Activated naive CD4-positive, alpha-beta T cell treated with anti-CD3 and anti-CD28 coated beads, Interleukin-2, amount 50 U/mL, for 16 hours (primary cell): ENCODE measurements at places on chromosomes 1 and 21.

DNA sequence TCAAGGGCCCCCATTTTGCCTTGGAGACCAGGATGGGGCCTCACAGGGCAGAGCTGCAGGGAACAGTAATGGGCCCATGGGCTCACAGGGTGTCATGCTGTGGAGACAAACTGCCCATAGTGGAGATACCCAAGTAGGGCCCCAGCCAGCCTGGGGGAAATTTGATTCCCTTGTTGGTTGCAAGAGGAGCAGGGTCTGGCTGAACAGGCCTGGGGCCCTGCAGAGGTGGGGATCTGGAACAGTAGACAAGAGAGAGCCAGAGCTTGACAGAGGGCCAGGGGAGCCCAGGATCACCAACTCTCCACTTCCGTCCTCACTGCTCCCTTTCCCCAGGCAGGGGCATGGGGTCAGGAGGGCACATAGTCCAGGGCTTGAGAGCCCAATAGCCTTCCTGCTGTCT, 8.7 kb downstream of the S100B start:
- DNase-seq = no peak

GRCh38 chr1:169108863-169109560, 2.5 kb downstream of the ATP1B1 start:
- DNase-seq = no peak

GRCh38 chr1:53755874-53756273, 16.9 kb upstream of the GLIS1 start:
- DNase-seq = no peak

DNA sequence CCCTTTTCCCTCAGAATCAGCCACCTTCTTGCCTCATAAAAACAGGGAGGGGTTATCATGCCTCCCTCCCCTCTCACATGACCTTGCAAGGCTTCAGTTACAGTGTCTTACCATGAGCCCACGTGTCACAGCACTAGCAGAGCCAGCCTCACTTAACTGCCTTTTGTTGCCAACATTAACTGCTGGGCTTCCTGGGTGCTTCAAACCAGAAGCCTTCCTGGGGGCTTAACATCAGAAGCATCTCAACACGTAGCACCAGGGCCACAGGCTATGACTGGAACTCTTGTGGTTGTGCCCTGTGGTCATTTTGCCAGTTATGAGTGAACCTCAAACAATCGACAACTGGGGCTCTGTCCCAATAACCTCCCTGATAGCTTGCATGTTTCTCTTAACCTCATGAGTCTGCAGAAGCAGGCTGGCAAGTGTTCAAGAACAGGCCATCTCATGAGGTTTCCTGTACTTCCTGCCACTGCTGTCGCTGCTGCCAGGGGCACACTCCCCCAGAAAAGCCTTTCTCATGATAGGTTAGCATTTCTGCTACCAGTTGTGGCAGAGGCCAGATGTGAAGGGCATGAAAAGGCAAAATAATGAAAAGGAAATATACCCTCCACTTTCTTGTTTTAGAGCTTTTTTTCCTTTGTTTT, 132.2 kb downstream of the GLUL start:
- peak; percentile 19 for DNase-seq

DNA sequence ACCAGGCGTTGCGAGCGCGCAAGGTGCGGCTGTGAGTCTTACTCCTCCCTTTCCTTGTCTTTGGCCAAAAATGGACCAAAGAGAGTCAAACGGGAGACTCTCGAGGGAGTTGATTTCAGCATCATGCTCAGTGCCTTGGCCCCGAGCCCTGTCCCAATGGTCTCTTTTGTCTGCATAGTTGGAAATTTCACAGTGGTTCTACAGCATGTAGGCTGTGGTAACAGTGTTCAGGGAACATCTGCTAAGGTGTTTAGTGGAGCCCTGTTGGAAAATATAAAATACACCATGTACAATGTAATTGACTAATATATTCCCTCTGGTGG, 2.7 kb downstream of the CACNA1E start:
- no peak for DNase-seq

DNA sequence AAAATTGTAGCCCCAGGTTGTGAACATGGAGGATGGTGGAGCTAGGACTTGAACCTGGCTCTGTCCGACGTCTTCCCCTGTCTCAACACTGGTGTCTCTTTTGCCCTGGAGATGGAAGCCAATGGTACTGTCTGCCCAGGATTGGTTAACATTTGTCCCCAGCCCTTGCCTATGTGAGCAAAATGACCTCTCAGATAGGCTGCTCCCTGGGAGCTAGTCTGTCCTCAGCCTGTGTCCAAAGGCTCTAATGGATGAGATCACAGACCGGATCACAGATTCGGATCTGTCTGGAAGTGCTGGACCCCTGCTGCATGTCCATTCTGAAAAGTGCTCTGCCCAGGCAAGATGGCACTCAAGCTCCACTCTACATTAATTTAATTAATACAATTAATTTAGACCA, 394.4 kb upstream of the VAMP3 start:
- no peak for DNase-seq
